Anterior cingulate cortex (tissue), 58 donors: ENCODE measurements at places on chromosomes 3 and 15.

GRCh38 chr3:123834631-123835030, 49.5 kb downstream of the MYLK start:
- DNase-seq = no peak

- DNase-seq = no peak
These were observed 27.0 kb downstream of the NDUFB4 start for GRCh38 chr3:120622870-120623726.

DNA sequence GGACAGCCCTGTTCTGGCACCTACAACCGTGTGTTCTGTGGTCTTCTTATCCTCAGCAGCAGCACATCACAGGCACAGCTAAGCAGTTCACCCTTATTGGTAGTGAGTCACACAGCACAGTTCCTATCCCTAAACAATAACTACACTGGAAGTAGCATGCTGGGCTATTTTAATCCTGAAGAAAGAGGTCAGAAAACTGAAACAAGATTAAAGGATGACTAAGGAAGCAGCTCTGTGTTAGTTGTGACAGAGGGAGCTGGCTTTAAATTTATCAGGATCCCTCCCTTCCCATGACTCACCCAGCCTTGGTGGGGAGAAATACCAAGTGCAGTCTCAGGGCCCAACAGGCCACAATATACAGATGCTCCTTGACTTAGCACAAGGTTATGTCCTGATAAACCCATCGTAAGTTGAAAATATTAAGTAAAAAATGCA, 144.3 kb downstream of the ERC2 start:
- DNase-seq = no peak

DNA sequence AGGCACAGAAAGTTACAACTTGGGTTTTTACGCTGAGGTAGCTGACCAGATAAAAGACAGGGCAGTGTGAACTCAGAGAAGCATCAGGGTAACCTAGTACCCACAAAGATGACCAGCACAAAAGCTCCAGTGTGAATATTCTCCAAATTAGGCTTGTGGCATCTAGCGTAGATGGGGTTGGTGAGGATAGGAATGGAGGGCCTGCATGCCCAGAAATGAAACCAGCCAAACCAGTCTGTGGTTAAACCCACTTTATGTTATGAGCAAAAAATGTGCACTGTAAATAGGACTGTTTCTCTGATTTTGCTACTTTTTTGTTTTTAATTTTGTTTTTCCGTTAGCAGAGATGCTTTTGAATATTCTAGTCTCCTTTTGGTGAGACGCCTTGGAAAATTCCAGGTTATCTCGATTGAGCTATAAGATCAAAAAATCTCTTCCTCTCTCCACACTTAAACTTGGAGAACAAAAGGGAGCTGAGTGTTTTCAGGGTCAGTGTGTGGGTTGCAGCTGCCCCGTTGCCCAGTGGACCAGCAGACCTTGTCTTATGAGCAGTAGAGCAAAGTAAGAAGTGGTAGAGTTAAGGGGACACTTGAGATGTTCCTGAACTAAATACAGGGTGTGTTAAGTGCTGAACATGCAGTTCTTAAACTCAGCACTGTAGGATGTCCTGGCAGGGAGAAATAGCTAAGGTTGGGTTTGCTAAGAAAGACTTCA, 132.9 kb downstream of the C3orf38 start:
- no peak for DNase-seq

- DNase-seq = no peak
These were observed 64.4 kb upstream of the PPARG start for GRCh38 chr3:12224181-12225147.

DNA sequence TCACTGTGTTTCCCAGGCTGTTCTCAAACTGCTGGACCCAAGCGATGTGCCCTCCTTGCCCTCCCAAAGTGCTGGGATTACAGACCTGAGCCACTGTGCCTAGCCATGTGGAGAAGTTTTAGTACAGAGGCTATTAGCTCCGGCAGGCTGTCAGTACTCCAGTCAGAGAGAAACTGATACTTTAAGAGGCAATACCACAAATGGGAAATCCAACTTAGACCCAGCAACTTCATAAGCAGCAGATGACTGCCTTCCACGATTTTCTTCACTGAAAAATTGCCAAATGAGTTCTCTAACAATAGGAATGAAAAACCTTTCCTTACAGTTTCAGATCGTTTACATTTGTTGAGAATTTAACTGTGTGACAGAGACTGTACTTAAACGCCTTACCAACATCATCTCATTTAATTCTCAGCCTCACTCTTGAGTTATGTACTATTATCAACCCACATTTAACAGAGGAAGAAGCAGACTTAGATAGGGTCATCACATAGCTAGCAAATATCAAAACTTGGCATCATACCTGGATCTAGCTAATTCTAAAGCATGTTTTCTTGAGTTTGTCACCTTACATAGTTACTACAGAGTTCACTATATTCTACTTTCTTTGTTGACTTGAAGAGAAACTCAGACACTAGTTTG, 127.4 kb downstream of the TCF12 start:
- DNase-seq = no peak

DNA sequence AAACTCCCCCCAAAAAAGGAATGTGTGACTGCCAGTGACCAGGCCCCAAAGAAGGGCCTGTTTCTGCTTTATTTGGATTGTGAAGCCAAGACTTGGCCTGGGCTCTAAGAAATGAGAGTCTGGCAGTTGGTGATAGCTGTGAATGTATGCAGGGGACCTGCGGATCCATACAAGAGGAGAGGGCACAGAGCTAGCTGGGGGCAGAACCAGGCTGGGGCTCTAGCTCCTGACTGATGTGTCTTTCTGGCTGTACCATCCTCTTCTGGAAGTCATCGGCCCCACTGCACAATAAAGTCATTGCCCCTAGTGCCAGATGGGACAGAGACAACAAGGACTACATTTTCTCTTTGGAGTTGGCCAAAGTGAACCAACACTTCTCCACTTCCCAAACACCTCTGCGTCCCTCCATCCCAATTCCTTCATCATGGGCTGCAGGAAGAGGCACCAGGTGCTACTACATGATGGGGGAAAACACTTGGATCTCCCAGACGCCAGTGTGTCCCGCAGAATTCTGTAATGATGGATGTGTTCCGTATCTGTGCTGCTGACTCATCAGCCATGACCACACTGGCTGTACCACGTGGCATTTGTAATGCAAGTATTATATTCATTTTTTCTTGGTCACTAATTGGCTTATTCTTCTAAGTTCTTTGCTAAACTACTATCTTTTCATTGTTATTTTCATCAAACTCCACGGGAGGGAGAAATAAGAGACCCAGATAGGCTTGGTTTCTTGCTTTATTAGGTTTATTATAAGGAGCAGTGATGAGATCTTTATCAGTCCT, 1.7 kb upstream of the PLA2G4F start:
- DNase-seq = no peak
